ENCODE measurements at places on chromosomes 5 and 9. TPM values are rescaled to one million over a fixed set of nuclear protein-coding genes. Genes with fewer than 3 reads are reported as not detected.
A peak's percentile ranks its signal among the peaks of the same experiment; 100 is the strongest.

SARDH gene
- not detected for total RNA-seq

HMHB1 gene
- not detected for total RNA-seq

STKLD1 gene
- total RNA-seq = not detected

PFN3 gene
- not detected for total RNA-seq

LECT2 gene
- not detected for total RNA-seq

TSSK1B gene
- total RNA-seq = not detected

FAM153A gene
- 26.3 TPM for total RNA-seq

OR2V2 gene
- total RNA-seq = not detected

DNA sequence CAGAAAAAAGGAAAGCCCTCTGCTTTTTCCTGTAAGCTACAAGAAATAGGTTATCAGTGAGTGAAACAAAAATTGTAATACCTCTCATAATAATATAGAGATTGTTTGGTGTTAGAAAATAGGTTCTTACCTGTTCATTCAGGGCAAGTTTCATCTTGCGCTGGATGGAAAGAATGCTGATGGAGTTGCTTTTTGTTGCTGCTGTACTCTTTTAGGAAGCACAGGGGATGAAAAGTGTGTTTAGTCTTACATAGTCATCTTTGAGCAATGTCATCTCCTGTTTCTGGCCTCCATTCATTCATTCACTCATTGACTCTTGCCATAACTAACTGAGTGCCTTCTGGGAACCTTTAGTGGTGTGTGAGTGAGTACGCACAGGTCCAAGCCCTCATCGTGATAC lies 6.4 kb downstream of the ENTREP1 start:
- ATAC-seq = no peak

GRCh38 chr5:179867079-179867465 lies 8.5 kb upstream of the MRNIP start:
- no peak for ATAC-seq

DNA sequence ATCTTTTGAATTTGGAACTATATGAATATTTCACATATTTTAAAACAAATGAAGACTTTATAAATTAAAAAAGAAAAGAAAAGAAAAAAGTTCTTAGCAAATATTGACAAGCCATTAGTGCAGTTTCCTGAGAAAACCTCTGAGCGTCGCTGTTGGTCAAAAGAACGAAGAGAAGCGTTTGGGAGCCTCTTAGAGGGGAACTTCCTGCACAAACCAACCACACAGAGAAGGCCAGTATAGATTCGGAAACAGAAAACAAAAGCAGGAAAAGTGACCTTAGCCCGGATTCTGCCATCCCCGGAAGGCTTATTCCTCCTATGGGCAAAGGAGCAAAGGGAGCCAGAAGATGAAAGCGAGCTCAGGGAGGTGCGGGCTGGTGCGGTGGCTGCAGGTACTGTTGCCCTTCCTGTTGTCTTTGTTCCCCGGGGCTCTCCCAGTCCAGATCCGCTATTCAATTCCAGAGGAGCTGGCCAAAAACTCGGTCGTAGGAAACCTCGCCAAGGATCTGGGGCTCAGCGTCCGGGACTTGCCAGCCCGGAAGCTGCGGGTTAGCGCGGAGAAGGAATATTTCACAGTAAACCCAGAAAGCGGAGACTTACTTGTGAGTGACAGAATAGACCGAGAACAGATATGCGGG lies at the start of gene PCDHGB2:
Gene PCDHGB2, plus strand, starts transcription at position 205 of the 637 bp plus-strand sequence. Its CDS starts 142 bp downstream, at position 347.
- no peak for ATAC-seq

- no peak for ATAC-seq
These were observed 2.9 kb downstream of the FREM1 start for GRCh38 chr9:14907360-14907685.

- no peak for ATAC-seq
These were observed 78.0 kb downstream of the YIPF5 start for GRCh38 chr5:144092508-144092907.

GRCh38 chr9:79408200-79408599 lies 163.6 kb upstream of the TLE4 start:
- no peak for ATAC-seq

DNA sequence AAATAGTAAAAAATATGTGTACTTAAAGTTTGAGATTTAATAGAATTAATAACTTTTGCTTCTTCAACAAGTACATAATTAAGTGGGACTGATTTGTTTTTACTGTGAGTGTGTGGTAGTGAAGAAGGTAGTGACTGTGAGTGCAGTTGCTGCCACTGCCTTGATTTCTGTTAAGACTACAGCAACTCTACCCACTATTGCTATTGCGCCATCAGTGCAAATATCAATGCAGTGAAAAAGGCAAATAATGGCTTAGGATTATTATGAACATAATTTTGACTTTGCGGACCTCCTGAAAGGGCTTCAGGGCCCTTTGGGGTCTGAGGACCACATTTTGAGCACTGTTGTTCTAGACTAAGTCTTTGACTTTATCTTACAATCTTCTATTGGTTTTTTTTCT lies 112.0 kb upstream of the PITX1 start:
- ATAC-seq = no peak

- ATAC-seq = no peak
These were observed 155.5 kb upstream of the NMUR2 start for GRCh38 chr5:152560512-152561137.

DNA sequence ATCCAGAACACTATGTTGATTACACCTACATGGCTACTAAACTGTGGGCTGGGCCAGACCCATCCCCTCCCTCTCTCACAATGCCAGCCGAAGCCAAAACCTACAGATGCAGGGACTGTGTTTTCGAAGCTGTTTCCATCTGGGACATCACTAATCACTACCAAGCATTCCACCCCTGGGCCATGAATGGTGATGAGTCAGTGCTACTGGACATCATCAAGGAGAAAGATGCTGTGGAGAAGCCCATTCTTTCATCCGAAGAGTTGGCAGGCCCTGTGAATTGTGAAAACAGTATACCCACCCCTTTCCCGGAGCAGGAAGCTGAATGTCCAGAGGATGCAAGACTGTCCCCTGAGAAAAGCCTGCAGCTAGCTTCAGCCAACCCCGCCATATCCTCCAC lies 65.0 kb downstream of the ZNF462 start:
- no peak for ATAC-seq

DNA sequence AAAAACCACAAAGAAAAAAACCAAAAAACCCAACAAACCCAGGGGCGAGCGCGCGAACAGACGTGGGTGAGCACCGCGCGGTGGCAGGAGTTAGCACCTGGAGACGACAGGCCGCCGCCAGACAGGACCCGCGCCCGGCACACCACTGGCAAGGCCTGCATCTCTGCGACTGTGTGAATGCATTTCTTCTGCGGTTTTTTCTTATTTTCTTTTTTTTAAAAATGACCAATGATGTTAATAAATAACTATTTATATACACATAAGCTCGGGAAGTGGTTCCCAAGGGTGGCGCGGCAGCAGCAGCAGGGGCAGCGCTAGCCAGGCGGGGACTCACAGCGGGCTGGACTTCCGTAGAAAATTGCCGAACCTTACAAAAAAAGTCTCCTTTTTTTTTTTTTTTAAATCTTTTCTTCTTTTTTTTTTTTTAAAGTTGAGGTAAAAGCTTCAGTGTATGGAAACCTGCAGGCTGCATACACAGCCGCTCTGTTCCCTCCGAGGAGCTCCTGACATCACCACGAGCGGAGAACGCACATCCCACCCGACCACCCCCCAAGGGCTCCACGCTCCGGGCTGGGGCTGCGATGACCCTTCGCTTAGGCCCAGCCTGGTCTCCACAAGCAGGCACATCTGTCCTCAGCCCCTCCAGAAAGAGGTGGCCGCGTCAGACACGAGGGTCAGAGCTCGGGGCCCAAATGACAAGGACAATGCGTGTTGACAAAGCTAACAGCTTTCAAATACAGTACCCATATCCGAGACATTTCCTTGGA lies 7.4 kb downstream of the BRD3OS start:
- no peak for ATAC-seq

DNA sequence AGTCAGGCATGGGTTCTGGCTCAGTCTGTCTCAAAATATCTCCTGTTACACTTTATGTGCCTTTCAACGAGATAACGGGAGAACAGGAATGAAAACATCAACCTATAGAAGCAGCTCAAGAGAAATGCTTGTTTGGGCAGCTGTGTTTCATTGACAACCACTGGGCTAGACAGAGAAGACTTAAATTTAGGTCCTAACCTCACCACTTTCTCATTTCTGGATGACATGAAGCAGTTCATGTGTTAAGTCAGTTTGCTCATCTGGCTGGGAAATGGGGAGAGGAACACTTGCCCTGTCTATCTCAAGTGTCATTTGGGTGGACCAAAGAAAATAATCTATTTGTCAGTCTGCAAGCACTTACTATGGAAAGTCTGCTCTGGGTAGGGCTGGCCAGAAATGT lies 66.7 kb upstream of the PCA3 start:
- no peak for ATAC-seq

DNA sequence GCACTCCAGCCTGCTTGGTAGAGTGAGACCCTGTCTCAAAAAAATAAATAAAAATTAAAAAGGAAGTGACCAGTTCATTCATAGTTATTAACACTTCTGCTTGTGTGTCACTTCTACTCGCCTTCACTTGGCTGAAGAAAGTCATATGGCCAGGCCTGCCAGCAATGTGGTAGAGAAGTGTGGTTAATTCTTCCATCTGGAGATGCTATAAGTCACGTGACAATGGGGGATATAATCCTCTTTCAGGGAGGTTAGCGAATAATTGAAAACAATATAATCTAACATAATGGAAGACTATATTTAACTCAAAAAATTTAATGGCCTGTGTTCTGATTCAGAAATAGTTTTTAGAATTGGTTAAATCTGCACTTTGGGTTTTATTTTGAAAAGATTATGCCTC lies 305.6 kb downstream of the DOCK8 start:
- no peak for ATAC-seq

- no peak for ATAC-seq
These were observed 12.4 kb downstream of the IL5 start for GRCh38 chr5:132530946-132531345.

DNA sequence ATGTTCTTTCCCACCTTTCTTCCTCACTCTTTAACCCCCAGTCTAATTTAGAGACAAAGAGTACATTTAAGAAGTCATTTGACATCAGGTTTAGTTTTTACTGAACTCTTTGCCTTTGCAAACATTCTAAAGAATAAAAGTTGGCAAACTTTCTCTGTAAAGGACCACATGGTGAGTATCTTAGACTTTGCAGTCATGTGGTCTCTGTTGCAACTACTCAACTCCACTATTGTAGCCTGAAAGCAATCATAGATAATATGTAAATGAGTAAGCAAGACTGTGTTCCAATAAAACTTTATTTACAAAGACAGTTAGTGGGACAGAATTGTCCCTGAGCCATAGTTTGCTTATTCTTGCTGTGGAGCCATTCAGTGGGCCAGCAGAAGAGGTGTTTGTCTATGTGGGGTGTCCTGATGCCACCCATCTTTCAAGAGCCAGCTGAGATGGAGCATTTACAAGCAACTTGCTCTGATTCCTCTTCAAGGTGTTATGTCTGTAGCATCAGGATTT lies 25.4 kb downstream of the ABLIM3 start:
- no peak for ATAC-seq

DNA sequence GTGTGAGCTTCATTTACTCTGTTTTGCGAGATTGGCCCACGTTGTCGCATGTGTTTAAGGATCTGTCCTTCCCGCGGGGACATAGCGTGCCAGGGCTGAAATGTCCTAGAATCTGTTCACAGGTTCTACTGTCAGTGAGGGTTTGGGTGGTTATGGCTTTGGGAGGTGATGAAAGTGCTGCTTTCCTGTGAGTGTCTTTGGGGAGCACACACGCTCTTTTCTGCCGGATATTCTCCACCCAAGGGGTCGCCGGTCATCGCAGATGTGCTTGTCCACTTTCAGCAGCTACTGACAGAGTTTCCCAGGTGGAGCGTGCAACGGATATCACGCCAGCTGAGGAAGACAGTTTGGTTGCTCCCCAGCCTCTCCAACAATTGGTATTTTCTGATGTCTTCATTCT lies 32.1 kb downstream of the PROP1 start:
- no peak for ATAC-seq

DNA sequence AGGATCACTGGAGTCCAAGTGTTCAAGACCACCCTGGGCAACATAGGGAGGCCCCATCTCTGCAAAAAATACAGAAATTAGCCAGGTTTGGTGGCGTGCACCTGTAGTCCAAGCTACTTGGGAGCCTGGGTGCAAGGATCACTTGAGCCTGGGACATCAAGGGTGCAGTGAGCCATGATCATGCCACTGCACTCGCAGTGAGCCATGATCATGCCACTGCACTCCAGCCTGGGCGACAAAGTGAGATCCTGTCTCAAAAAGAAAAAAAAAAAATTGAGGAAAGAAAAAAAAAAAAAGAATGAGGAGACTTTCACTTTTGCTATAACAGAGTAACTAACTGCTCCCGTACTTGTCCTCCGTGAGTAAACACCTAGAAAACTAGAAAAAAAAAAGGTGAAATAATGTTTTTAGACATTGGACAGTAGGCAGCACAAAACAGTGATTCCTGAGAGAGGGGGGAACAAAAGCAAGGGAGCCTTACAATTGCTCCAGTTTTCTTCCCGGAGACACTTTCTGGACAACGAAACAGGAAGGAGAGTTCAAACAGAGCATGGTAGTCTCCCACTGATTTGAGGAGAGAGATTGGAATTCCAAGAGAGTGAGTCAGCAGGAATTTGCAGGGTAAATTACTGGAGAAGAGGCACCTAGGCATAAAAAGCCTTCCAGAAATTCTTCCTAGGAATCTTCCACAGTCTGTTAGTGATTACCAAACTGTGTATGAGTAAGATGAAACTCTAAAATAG lies 6.9 kb upstream of the ZBTB5 start:
- peak; percentile 92 for ATAC-seq

DNA sequence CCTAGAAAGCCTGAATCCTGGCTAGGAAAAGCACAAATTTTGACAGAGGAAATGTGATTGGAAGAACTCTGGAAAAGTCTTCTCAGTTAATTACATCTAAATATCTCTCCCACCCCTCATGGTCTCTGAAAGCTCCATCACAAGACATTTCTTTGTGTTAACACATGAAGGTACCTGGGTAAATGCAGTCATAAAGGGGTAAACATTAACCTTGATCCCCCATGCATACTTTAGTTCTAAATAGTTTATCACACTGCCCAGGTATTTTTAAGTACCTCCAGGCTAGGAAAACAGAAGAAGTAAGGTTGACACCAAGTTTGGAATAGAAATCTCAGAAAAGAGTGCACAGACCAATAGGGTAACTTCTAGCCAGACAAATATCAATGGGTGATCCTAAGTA lies 334.5 kb downstream of the PIK3R1 start:
- ATAC-seq = no peak

- no peak for ATAC-seq
These were observed 132.7 kb downstream of the TSSK1B start for GRCh38 chr5:113302120-113302519.

DNA sequence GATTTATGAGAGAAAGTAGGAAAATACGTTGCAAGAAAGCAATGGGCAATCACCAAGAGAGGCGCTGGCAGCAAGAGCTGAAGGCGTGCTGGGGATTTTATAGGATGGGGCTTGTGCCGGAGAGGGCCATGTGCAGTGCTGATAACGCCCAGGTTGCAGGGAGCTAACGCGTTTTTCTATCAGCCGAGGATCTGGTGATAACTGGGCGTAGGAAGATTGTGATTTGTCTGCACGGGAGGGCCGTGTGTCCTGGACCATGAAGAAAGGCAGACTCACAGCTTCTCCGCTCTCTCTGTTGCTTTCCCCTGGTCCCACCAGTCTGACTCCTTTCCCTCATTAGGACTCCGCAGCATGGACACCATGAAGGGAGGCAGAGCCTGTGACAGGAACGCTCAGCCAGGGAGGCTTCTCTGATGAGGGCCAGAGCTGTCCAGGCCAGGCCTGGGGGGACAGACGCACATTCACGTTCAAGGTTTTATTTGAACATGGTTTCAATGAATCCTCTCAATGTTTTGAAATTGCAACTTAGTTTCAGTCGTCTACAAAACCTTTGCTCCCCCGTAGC lies 11.9 kb upstream of the CACNA1B start:
- no peak for ATAC-seq
